Occipital lobe (tissue), 3 donors: ENCODE measurements at places on chromosomes 4 and X.

DNA sequence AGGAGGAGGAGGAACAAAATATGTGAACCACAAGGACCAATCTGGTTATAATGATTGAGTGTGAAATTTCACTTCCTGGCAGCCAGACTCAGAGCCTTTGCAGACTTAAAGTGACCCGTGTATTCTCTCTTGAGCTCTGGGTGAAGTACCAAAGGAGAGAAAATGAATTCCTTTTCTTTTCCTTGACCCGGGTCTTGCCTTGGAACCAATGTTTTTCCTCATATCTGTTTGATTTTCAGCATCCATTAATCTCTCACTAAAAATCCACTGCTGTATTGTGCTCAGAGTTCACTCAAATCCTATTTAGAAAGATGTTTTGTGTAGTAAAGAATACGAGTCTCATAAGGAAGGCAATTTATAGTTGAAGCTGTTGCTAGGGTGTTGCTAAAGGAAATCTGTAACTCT is 78.3 kb upstream of the C1QTNF7 start:
- no peak for DNase-seq

- no peak for DNase-seq
Measured at GRCh38 chrX:19887911-19888879, 795 bp upstream of the SH3KBP1 start.

GRCh38 chr4:182823576-182823975 is 93.6 kb downstream of the DCTD start:
- no peak for DNase-seq

- no peak for DNase-seq
Measured at GRCh38 chrX:34770511-34770910, 113.4 kb upstream of the TMEM47 start.

- DNase-seq: no peak
Measured at GRCh38 chrX:9312922-9313867, 151.7 kb upstream of the TBL1X start.

DNA sequence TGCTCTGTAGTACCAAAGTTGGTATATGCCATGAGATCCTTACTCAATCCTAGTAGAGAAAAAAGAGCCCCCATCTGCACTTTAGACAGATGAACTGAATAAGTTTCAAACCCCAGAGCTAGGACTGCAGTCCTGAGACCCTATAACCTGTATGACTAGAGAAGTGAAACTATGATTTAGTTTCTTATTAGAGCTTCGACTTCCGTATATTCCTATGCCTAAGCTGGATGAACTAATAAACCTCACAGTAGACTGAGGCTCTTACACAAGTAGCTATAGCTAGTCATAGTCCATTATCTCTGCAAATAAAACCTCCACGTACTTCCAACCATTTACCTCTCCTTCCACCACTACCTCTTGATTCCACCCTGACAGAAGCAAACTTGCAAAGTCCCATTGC is 6.3 kb upstream of the OTUD4 start:
- DNase-seq: no peak

DNA sequence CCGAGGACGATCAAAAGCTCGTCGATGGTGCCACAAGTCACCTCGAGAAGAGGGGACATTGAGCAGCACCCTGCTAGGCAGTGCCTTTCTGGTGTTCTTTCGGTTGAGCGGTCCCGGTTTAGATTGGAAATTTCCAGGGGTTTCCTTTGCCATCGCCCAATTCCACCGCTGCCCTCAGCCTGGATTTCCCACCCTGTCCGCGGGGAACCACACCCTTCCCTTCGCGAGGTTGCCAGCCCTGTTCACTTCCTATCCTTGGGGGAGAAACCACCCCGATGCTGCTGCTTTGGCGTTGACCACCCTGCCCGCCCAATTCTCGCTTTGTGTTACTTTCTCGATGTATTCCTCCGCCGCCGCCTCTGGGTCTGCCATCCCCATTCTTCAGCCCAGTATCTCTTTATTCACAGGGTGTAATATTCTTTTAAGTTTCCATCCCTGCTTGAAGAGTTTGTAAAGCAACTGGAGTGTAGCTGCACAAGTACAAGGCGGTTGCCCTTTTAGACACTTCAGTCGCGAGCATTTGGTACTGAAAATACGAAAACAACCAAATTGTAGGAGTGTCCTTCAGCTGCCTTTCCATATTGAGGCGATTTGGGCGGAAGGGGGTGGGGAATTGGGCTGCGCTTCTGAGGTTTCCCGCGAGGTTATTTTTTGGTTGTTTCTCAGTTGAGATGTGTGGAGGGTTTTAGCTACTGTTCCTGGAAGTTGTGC is 1.1 kb downstream of the OGT start:
- peak; percentile 8 for DNase-seq

DNA sequence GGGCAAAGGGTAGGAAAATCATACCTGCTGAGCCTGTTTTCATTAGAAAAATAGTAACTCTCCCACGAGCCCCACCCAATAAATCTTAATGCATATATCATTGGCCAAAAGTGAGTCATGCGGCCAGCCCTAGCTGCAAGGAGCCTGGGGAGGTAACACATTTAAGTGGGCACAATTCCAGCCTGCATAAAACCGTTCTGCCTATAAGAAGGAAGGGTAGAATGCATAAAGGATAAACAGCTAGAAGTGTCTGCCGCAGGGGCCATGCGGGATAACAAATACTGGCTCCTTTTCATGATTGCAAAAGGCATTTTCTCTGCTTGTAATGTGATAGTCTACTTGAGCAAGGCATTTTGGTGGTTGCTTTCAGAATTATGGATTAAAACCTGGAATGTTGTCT is 37.1 kb downstream of the EFHC2 start:
- no peak for DNase-seq

DNA sequence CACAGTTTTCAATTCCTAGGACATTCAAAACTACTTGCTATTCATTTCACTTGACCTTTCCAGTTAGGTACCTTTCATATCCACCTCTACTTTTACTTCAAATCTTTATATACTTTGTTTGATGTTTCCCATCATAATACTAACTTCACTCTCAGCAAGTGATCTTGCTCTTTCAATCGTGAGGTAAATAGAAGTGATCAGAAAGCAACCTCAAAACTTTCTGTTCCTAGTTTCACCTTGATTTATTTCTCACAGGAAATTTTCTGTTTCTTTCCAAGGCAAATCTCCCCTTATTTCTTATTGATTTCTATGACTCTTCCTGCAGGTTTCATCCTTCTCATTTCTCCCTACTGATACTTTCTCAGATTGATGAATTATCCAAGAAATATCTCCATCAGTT is 623.5 kb downstream of the FSTL5 start:
- DNase-seq: no peak

- DNase-seq: no peak
Measured at GRCh38 chrX:84932814-84933213, 70.9 kb upstream of the APOOL start.

DNA sequence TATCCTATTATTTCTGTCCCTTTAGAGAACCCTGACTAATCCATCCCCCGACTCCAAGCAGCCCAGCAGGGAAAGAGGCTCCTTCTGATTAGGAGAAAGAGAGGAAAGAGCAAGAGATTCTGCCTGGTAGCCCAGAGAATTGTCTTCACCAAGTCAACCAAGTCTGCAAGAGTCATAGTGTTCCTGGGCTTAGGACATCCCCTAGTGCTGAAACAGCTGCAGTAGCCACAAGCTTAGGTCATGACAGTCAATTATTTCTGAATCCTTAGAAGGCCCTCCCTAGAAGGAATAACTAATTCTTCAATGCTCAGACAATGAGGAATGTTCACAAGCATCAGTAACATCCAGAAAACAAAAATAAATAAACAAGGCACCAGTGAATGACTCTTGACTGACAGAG is 480.3 kb upstream of the GRIA3 start:
- no peak for DNase-seq

DNA sequence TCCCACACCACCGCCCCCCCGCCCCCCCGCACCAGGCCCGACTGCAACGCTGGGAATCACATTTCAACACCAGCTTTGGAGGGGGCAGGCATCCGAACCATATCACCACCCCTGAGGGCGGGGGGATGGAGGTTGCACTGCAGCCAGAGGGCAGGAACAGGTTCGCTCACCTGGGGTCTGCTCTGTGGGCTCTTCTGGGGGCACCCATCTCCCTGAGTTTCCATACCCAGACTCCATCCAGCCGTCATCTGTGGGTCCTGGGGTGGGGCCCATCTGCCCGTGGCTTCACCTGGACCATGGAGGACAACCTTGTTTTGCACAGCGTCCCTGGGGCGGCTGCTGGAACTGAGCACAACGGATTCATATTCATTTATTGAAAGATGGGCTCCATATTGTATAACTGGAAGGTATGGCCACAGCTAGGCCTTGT is 6.9 kb downstream of the PSAPL1 start:
- DNase-seq: no peak

GRCh38 chrX:40096395-40097091 is 1.2 kb downstream of the BCOR start:
- DNase-seq: peak; percentile 38

- no peak for DNase-seq
Measured at GRCh38 chrX:117752745-117753144, 363.9 kb downstream of the KLHL13 start.

DNA sequence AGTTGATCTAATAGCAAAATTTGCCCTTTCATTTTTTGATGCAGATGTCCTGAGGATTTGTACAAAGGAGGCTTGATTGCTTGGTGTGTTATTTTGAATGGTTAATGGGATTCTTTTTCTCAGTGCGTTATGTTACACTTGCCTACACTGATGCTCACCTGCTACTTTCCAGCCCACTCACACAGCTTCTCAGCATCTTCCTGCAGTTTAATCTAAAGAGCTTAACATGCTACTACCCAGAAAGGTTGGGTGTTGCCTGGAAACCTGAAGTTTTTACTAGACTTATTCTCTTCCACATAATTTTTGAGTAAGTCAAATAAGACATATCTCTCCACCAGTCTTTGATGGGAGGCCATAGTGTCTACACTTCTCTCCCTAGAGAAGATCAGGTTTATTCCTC is 9.9 kb upstream of the GPR101 start:
- DNase-seq: no peak

- DNase-seq: no peak
Measured at GRCh38 chr4:87589531-87589930, 18.8 kb upstream of the DSPP start.

GRCh38 chr4:109916027-109916409 is 3.3 kb downstream of the EGF start:
- no peak for DNase-seq
